ENCODE measurements at places on chromosomes 11 and 22. TPM values are rescaled to one million over a fixed set of nuclear protein-coding genes. Genes with fewer than 3 reads are reported as not detected.

GRCh38 chr11:64324692-64325469 lies 7.0 kb downstream of the PRDX5 start:
- DNase-seq: no peak

DNA sequence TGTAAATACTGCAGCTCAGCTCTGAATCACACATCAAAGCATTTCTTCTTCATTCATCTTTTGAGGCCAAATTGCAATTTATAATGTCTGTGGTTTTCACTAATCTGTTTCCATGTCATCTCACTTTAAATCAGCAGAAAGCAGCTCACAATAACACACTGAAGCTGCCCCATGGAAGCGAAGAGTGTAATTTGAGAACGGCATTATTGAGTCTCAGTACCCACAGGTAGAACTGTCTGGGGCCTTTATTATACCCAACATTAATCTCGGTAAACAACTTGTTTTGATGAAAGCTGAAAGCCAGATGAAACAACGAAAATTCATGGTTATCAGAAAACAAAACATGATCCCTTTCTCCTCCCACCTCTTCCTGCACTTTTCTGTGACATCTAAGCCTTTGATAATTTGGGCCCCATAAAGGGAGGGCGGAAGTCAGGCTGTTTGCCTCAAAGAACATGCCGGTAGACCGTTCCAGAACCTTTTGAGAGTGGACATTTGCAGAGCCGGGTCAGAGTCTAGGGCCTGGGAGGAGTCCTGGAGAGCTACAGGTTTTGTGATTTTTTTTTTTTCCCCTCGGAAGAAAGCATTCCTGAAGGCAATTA lies 68.2 kb upstream of the SESN3 start:
- no peak for DNase-seq

DNA sequence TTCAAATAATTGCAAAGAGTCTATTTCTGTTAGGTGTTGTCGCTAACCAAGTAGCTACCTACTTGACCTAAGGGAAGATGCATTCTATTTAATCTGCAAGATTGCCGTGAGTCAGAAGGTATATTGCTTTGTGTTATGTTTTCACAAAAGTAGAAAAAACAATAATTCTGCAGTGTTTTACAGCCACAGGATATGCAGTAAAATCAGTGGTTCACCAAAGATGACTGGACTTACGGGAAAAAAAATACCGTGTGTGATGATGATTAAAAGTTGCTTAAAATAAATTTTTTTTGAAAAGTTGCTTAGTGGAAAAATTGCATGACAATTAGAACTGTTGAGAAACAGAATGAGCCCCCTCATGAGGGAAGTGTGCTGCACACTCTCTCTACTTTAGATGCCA lies 209.1 kb downstream of the DDX10 start:
- DNase-seq: no peak

GRCh38 chr11:120964857-120965256 lies 59.0 kb upstream of the TBCEL start:
- DNase-seq: no peak

GRCh38 chr22:20229916-20230775 lies 38.0 kb downstream of the RTN4R start:
- DNase-seq: no peak

The PHF21B gene
- polyA plus RNA-seq: 0.61 TPM

The CEND1 gene
- polyA plus RNA-seq: 1.4 TPM

The LUZP2 gene
- 0.41 TPM for polyA plus RNA-seq

The C11orf52 gene
- 2.4 TPM for polyA plus RNA-seq

Data from urinary bladder (tissue), 4 donors.